AG04450 (cell line): ENCODE measurements at places on chromosomes 7 and 10.

GRCh38 chr7:28738412-28738811 lies 219.7 kb downstream of the TRIL start:
- DNase-seq: no peak

DNA sequence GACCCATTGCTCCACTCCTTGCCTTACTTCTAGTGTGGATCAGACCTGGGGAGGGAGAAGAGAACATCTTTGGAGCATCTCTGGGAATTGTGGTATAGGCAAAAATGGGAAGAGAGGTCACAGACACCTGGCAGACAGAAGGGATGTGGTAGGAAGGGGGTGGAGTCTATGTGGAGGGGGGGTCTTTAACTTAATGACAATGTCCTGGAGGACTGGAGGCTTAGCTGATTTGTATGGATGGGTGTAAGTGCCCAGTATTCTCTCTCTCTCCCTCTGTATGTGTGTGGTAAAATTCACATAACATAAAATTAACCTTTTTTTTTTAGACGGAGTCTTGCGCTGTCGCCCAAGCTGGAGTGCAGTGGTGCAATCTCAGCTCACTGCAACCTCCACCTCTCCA lies 3.1 kb upstream of the LDB1 start:
- DNase-seq: no peak

DNA sequence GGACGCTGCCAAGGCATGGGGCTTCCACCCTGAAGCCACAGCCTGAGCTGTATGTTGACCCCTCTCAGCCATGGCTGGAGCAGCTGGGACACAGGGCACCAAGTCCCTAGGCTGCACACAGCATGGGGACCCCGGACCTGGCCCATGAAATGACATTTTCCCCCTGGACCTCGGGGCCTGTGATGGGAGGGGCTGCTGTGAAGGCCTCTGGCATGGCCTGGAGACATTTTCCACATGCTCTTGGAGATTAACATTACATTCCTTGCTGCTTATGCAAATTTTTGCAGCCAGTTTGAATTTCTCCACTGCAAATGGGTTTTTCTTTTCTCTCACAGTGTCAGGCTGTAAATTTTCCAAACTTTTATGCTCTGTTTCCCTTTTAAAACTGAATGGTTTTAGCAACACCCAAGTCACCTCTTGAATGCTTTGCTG lies 463.6 kb downstream of the ZWINT start:
- no peak for DNase-seq

- DNase-seq: no peak
These were observed 5.9 kb upstream of the BHLHA15 start for GRCh38 chr7:98205162-98205845.

DNA sequence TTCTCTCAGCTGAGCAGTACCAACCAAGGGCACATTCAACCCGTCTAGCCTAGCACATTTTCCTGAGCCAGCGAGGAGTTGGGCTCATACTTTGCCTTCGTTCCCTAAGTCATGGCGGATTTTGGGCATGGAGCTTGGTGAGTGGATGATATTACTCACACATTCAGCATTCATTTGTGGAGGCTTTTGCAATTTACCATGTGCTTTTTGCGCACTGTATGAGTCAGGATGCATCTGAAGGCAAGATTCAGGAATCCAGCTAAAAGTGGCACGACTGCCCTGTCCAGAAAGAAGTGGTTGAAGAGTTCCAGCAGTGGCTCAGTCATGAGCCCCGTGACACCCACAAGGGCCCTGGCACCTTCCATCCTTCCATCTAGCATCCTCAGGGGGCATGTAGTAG lies 24.2 kb upstream of the MGMT start:
- DNase-seq: no peak

DNA sequence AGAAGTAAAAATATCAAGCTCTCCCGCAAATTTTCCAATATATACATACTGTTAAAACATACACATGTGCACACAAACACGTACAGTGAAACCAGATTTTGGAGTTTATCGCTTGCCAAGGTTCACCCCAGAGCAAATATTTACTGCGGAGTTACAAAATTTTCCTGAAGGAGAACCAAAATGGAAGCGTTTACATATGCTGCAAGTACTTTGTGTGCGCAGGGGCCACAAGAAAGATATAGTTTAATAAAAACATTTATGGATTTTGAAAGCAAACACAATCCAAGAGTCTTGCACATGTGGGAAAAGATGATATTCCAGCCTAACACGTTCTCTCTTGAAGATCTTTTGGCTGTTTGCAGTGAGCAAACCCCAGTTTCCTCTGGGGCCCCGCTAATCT lies 301.3 kb upstream of the NFE2L3 start:
- DNase-seq: no peak

GRCh38 chr10:11193001-11193551 lies 175.4 kb downstream of the CELF2 start:
- DNase-seq: no peak

GRCh38 chr7:129244220-129244619 lies 19.4 kb downstream of the AHCYL2 start:
- DNase-seq: no peak

DNA sequence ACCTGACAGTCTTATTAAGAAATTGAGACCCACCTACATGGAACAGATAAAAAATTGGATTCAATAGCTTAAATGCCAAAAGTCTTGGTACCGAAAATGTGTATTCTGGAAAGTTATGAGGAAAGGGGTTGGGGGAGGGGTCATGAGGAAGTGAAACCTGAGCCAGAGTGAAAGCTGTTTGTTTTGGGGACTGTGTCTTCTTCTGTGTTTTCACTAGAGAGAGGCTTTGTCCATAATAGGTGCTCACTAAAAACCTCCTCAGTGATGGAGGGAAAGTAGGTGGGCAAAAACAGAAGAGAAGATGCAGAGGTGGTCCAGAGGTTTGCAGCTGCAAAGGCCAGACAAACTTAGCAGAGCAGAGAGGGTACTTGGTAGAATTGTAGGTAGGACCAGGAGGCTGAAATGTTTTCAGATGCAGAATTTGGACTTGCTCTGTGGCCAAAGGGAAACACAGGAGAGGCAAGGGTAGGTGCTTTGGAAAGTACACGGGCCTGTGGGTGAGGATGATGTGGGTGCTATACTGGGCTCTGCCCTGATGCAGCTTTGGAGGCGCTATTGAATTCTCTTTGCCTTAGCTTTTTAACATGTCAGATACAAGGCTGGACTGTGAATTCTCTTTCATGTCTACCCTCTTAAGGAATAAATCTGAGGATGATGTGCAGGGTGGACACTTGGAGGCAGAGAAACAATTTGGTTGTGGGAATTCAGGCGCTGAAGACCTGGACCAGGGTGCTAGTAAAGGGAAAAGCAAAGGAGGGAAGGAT lies 254.6 kb downstream of the PTEN start:
- DNase-seq: no peak

GRCh38 chr7:45126920-45127319 lies 15.4 kb upstream of the TBRG4 start:
- DNase-seq: no peak

DNA sequence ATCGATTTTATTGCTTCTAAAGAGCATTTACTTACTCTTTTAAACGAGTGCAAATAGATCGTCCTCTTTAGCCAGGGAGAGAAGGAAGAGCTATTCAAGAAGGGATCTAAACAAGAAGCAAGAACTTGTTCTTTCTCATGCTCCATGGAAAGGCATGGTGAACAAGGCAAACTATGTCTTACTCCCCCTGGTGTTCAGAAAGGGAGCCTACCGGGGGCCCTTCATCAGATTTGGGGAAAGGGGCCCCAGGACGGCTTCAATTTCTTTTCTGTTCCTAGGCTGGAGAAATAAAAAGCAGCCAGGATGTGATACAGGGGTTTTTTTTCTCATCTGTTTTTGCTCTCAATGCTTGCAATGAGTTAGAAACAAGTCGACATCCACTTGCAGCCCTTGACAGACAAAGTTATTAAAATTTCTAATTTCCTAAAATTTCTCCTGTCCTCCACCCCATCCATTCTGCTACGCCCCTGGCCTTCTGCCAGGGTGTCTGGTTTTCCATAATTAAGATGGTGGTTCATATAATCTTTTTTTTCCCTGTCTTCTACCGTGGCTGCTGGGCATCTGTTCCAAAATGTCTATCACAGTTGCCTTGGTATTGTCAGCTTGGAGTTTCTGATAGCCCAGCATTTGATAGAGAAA lies 214.4 kb downstream of the CREB5 start:
- DNase-seq: no peak

DNA sequence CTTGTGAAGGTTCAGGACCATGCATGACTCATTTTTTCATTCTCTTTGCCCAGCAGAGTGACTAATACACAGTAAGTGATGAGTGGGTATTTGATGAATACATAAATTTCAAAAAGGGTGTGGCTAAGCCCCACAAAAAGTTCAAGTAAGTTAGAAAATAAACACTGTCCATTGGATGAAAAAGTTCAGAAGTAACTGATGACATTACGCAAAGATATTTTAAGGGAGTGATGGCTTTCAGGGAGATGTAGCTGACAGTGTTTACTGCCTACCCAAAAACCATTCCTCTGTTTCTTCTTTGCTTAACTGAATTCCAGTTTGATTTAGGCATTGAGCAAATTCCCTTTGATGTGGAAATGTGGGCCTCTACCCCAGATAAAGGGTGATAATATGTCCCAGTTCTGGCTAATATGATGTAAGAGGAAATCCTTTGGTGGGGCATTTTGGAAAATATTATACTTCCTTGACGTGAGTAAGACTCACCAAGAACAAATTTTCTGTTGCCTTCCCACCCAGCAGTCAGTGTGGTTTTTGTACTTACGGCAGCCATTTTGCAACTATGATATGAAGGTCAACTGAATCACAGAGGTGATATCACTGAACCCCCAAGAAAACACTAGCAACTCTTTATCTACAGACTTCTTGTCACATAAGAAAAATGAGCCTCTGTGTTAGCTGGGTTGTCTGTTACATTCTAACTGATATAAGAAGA lies 29.0 kb upstream of the EBLN1 start:
- DNase-seq: no peak

DNA sequence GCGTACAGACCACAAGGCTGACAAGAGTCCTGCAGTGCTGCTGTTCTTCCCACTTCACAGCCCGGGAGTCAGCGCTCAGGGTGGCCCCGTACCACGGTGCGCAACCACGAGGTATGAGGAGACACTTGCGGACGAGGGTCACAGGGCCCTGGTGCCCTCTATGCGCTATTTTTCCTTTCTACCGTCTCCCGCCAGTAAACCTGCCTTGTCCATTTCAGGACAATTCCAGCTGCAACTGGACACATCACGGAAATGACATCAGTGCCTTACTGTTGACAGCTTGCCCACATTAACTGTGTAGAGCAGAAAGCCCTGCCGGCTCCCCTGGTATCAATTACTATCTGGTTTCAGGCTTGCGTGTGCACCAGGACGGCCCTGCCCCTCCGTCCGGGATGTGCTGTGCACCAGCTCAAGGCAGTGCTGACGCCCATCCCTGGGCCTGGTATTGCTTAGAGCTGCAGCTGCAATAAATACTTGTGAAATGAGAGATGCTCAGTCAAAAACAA lies 65.1 kb downstream of the ZRANB1 start:
- no peak for DNase-seq

GRCh38 chr7:24949884-24950283 lies 30.1 kb downstream of the OSBPL3 start:
- no peak for DNase-seq

GRCh38 chr7:139720705-139721231 lies 57.0 kb downstream of the HIPK2 start:
- DNase-seq: no peak

GRCh38 chr7:115060095-115060870 lies 138.4 kb downstream of the MDFIC start:
- DNase-seq: no peak

DNA sequence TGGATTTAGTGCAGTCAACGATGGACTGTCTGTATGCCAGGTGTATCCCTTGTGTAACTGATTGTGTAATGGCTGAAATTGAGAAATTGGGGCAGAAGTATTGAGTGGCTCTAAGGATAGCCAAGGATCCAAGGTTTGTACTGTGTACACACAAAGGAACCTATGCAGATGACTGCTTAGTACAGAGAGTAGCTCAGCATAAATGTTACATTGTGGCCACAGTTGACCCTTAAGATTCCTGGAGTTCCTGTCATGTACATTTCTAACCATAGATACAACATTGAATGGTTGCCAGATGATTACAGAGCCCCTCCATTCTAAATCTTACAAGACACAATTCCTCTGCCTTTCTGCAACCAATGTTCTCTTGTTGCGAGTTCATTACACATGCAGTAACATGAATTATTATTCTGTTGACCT lies 25.3 kb downstream of the CCDC126 start:
- DNase-seq: peak; percentile 37

DNA sequence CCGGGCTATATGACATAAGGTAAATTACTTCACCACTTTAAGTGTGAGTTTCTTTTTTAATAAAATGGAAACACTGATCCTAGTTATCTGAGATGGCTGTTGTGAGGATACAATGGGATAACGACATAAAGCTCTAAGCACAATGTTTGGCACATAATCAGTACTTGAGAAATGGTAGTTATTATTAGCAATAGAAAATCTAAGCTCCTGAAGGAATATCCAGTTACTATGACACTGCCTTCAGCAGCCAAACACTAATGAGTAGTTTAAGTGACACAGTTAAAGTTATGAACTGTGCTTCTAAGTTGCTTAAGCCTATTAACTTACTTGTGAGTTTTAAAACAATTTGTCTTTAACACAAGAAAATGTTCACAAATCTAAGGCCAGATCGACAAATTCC lies 96.8 kb downstream of the ELAPOR2 start:
- no peak for DNase-seq

DNA sequence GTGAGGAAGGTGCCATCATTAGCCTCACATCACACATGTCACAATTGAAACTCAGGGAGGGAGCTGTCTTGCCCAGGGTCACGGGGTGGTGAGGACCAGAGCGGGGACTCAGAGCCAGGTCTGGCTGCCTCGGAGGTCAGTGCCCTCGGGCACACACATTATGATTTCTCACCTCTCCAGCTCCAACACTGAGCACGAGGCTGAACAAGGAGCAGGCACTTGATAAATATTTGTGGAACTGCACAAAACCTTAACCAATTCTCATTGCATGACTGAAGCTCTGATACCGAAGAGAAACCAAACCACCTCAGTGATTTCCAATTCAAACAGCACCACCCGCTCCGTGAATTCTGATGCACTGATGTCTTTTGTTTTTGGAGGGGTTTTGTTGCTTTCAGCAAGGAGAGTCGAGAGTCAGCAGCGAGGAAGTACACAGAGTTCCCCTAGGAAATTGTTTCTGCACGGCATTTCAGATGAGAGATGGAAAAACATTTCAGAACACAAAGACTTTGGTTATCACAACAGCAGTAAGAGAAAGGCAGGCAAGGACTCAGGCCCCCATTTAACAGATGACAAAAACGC lies 55.3 kb upstream of the ZMIZ1 start:
- DNase-seq: no peak

DNA sequence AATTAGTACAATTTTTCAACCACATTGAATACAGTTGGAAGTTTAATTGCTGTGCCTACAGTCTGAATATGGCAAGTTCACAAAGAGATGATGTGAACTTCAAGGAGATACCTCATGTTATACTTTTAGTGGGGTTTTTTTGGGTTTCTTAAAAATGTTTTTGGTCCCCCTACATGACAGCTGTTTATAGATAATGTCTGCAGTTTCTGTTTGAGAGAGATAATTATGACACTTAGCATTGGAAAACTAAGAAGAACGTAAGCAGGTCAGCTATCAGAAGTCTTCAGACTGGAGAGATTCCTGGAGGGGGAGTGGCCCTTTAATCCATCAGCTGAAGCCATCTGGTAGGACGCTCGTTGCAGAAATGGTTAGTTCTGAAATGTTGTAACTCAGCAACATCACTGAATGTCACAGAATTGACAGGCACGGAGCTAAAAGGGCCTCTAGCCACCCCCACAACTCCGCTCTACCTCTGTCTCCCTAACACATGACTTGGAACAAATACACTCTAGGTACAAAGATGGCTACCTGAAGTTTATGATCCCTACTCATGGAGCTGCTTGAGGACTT lies 29.0 kb downstream of the TIMM23 start:
- DNase-seq: no peak
